ENCODE measurements at places on chromosomes 12 and 14. TPM values are rescaled to one million over a fixed set of nuclear protein-coding genes. Genes with fewer than 3 reads are reported as not detected.

DNA sequence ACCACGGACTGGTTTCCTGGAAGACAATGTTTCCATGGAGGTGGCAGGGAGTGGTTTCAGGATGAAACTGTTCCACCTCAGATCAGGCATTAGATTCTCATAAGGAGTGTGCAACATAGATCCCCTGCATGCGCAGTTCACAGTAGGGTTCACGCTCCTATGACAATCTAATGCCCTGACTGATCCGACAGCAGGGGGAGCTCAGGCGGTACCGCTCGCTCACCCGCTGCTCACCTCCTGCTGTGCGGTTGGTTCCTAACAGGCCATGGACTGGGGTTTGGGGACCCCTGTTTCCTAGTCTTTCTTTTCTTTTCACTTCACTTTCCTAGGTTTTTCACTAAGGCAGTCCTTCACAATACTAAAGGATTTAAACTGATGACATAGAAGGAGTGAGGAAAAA lies 39.6 kb downstream of the GUCY2C start:
- no peak for DNase-seq

DNA sequence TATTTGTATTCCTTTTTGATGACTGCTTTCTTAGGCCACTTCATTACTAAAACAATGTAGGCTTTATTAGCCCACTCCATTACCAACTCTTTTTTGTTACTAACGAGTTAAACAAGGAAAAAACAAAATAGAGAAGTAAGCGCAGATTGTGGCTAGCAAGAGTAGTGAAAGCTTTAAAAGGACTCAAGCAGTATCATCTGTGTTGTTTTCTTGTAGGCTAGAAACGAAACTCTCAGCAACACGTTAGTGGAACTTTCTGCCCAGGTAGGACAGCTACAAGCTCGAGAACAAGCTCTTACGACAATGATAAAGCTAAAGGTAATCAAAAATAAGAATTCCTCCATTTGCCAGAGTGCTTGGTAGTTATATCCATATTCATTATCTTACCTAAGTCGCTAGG lies 11.1 kb downstream of the CCDC62 start:
- no peak for DNase-seq

GRCh38 chr12:54134850-54135249 lies 53.9 kb downstream of the SMUG1 start:
- DNase-seq, result peak; percentile 63

FAM181A gene
- total RNA-seq, result not detected

PRKAG1 gene
- total RNA-seq, result 52.2 TPM

DNA sequence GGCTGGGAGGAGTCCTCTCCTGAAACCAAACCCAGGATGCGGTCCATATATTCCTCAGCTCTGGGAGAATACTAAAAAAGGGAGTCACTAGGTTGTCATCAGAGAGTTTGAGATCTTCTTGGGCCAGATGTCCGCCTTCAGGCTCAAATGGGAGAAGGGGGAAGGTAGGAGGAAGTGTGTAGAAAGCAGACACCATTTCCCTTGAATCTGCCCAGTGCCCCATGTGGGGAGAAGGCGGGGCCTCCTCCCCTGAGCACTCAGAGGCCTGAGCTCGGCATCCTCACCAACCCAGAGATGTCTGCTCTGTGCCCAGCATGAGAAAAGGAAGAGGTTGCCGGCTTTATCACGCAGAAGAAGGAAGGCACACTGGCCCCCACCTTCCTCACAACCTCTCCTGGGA lies 37.3 kb downstream of the LTBP2 start:
- DNase-seq, result peak; percentile 74

MAP1LC3B2 gene
- total RNA-seq, result 1.8 TPM

- DNase-seq, result no peak
Observed at GRCh38 chr14:87343652-87344051, 649.3 kb downstream of the GALC start.

DNA sequence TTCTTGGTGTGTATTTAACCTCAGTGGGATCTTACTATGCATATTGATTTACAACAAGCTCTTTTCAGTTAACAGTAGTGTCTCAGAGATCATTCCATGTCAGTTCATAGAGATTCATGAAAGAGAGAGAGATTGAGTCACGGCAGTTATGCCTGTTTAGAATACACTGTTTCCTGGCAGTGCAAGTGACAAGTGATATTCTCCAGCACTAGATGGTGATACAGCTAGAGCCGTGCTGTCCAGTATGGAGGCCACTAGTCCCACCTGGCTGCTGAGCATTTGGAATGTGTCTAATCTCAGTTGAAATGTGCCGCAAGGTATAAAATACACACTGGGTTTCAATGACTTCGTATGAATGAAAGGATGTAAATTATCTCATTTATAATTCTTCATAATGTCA lies 184.4 kb downstream of the SUDS3 start:
- no peak for DNase-seq

GRCh38 chr12:43621262-43621661 lies 69.3 kb upstream of the ADAMTS20 start:
- DNase-seq, result no peak

KHNYN gene
- 41.4 TPM for total RNA-seq

DNA sequence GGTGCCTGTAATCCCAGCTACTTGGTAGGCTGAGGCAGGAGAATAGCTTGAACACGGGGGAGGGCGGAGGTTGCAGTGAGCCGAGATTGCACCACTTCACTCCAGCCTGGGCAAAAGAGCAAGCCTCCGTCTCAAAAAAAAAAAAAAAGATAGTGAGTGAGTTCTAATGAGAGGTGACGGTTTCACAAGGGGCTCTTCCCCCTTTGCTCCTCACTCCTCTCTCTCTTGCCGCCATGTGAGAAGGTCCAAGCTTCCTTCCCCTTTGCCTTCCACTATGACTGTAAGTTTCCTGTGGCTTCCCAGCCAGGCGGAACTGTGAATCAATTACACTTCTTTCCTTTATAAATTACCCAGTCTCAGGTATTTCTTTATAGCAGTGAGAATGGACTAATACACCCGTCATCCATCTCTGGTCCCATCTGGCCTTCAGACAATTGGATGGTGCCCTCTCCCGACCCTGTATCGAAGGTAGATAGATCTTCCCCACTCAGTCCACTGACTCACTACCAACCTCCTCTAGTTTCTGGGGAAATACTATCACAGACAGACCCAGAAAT lies 27.0 kb upstream of the RCOR1 start:
- DNase-seq, result no peak

DNA sequence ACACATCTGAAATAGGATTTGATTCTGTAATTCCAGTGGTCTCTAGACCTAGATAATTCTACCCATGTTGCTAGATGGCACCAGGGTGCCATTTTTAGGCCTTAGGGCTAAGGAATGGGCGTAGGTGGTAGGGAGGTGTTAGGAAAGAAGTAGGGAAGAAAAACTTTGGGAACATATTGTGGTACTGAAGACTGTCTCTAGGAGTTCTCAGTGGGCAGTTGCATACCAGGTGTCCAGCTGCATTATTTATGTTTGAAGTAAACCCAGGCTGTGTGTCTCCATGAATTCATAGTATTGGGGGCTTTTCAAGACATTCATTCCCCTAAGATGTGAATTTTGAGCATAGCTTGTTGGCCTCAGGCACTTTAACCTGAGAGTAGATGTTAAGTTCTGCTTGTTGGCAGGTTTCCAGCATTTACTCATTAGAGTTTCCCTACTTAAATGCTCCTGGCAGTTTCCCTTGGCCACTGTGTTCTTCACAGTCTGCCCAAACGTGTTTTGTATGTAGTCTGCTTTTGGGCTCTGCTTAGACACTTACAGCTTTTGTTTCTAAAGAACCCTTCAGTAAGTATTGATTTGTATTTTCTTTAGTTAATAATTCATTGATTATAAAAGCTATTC lies 31.5 kb upstream of the CCT2 start:
- no peak for DNase-seq

GRCh38 chr14:105830171-105830570 lies 303.8 kb downstream of the TMEM121 start:
- no peak for DNase-seq

GRCh38 chr12:121461048-121461447 lies 61.1 kb downstream of the RNF34 start:
- peak; percentile 70 for DNase-seq

GRCh38 chr12:56315622-56316473 lies at the start of gene CNPY2:
TSS of gene CNPY2 (minus strand) at chr12:56315988. CDS start at chr12:56315217, 771 bp downstream.
- peak; percentile 99 for DNase-seq

TAS2R43 gene
- 0.33 TPM for total RNA-seq

- DNase-seq, result no peak
Observed at GRCh38 chr12:1212526-1212925, 221.5 kb downstream of the ERC1 start.

DNA sequence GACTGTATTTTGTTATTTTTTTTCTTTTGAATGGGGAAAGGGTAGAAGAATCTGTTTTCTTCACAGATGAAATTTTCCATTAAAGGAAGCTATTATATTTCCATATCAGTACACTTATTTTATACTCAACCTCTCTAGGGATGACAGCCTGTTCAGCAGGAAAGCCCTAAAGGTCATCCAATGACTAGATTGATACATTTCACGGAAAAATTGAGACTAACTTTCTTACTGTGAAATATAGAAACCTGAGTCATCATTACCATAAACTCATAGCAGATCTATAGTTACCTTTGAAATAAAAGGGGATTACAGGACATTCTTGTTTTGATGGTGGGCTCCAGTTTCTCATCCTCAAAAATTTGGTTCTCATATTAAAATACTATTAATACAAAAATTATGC lies 36.1 kb upstream of the PTCSC3 start:
- DNase-seq, result no peak

SOX5 gene
- 18.1 TPM for total RNA-seq

- DNase-seq, result no peak
Observed at GRCh38 chr12:128077211-128077916, 189.6 kb upstream of the TMEM132C start.

GALNT9 gene
- total RNA-seq, result not detected

DNA sequence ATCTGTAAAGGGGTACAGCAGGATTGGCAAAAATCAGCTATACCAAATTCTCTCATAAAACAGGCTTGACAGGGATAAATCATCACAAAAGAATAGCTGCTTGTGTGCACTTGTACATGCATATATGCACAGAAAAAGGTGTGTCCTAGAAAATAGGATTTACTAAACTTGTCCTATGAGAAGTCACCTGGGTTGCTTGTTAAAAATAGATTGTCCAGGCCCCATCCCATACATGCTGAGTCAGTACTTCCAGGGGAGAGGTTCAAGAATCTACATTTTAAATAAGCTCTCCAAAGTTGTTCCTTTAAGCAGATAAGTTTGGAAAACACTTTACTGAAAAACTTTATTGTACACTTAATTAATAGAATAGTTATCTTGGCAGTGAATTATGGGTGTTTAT lies 123.1 kb downstream of the ANO6 start:
- DNase-seq, result no peak

MLEC gene
- 92.5 TPM for total RNA-seq

DNA sequence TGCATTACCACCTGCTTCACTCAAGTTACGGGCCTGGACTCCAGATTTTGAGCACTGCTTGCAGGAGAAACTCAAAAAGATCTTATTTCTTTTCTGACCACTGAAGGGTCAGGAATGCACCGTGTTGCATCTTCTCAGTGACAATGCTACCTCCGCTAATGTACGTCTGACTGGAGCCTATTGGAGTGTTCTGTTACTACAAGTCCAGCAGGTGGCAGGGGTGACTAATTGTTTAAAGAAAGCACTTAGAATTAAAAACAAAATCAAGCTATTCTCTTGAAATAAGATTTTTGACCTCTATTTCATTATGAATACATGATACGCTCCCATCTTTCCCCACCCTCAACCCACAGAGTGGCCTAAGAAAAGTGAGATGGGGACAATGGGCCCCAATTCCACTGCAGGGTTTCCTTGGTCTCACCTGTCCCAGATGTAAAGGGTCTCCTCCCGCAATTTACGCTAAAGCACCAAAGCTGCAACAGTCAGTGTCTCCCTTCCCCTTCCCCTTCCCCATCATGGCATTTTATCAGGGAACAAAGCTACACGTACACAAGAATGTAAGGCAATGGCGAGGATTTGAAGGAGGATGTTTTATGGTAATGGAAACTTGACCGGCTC lies 2.2 kb downstream of the TBPL2 start:
- DNase-seq, result no peak

- DNase-seq, result no peak
Observed at GRCh38 chr12:113240395-113240794, 19.1 kb downstream of the TPCN1 start.

CDK2 gene
- 22.8 TPM for total RNA-seq

SMIM41 gene
- total RNA-seq, result 0.19 TPM

DNA sequence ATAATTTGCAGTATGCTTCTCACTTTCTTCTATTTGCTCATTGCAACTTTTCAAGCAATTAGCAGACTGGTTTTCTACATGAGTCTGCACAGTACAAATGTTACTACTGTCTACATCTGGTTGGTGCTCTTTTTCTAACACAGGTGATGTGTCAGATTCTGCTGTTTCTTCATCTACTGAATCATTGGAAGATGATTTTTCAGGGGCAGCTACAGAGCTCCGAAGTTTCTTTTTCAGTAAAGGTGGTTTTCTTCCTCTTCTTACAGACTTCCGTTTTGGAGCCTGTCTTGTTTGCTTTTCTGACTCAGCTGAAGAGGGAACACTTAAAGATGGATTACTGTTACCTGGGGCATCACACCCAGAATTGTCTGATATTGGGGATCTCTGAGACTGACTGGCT lies 62.1 kb downstream of the SCAF11 start:
- no peak for DNase-seq

GRCh38 chr14:22502551-22502950 lies 86.5 kb downstream of the DAD1 start:
- DNase-seq, result no peak

DNA sequence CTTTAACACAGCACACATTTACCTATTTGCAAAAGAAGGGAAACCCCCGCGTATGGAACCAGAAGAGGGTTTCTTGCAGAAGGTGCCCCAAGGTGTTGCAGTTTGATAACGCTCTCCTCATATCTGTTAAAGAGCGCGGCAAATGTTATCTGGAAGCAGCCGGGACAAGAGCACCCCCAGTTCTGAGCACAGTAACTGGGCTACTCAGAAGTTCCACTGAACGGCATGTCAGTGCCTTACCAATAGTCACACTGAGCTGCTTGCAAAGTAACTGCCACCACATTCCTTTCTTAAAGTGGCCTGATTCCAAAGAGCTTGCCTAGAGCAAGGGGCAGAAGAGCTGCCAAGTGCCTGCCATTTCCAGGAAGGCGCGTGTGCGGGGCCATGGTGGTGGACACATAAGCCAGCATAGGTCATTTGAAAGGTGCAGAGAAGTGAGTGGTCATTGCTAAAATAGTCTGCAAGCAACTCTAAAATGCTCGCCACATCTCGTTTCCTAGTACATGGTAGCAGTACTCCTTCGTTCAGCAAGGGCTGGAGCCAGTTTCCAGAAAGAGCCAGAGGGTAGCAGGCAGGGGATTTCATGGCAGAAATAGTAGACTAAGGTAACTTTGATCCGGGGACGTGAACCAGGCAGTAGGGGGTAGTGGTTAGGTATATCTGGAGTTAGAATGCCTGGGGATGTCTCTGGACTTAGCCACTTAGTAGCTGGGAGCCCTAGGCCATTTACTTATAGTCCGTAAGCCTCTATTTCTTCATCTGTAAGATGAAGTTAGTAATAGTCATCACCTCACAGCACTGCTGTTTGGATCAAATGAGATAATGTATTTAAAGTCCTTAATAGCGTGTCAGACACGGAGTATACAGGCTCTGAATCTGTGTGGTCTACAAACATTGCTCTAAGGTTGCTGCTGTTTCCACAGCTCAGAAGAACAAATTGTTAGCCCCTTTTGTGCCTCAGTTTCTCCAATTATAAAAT lies 37.6 kb downstream of the SPTB start:
- DNase-seq, result no peak
